ENCODE measurements at places on chromosomes 11 and 22. TPM values are rescaled to one million over a fixed set of nuclear protein-coding genes. Genes with fewer than 3 reads are reported as not detected.

The HBG1 gene
- not detected for total RNA-seq

The UBQLN3 gene
- total RNA-seq = not detected

The C1QTNF4 gene
- total RNA-seq = 1.0 TPM

The ELF5 gene
- total RNA-seq = not detected

The GANAB gene
- 113 TPM for total RNA-seq

The WNT7B gene
- total RNA-seq = not detected

GRCh38 chr11:10410106-10410843 is 44.8 kb upstream of the AMPD3 start:
- no peak overlapping the region for H3K27ac ChIP-seq
- no peaks in the 10 kb centered on the region for H3K36me3 ChIP-seq
- no peak overlapping the region for H3K4me3 ChIP-seq
- H3K4me1 ChIP-seq = peaks cover 17% of the 10 kb centered on the region
- no peaks in the 10 kb centered on the region for H3K27me3 ChIP-seq
- DNase-seq = no peak

DNA sequence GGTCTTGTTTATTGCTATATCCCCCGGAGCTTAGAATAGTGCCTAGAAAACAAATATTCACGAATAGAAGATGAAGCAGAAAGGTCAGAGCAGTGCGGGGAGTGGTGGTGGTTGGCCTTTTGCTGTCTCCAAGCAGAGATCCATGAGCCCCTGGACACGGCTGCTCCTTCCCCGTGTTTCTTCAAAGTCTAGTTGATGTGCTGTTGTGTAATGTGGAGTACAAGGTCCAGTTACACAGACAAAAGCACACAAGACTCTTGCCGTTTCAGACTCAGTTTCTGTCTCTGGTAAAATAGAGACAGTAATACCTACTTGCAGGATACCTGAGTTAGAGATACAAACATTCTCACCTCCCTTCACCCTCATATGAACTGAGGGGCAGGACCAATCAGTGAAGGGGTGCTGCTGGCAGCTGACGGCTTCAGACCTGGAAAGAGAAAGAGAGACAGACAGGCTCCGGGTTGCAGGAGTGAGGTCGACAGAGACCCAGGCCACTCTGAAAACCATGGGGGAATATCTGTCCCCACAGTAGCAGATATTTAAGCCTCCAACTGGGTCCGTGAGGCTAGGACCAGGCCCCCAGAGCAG is 56.2 kb downstream of the RASSF10 start:
- no peaks in the 10 kb centered on the region for H3K27me3 ChIP-seq
- H3K27ac ChIP-seq = no peak overlapping the region
- no peaks in the 10 kb centered on the region for H3K36me3 ChIP-seq
- no peak for DNase-seq
- H3K4me3 ChIP-seq = no peak overlapping the region

- H3K27ac ChIP-seq = no peak overlapping the region
- no peaks in the 10 kb centered on the region for H3K27me3 ChIP-seq
- no peak overlapping the region for H3K4me3 ChIP-seq
Measured at GRCh38 chr11:34443136-34443535, 4.4 kb downstream of the CAT start.

DNA sequence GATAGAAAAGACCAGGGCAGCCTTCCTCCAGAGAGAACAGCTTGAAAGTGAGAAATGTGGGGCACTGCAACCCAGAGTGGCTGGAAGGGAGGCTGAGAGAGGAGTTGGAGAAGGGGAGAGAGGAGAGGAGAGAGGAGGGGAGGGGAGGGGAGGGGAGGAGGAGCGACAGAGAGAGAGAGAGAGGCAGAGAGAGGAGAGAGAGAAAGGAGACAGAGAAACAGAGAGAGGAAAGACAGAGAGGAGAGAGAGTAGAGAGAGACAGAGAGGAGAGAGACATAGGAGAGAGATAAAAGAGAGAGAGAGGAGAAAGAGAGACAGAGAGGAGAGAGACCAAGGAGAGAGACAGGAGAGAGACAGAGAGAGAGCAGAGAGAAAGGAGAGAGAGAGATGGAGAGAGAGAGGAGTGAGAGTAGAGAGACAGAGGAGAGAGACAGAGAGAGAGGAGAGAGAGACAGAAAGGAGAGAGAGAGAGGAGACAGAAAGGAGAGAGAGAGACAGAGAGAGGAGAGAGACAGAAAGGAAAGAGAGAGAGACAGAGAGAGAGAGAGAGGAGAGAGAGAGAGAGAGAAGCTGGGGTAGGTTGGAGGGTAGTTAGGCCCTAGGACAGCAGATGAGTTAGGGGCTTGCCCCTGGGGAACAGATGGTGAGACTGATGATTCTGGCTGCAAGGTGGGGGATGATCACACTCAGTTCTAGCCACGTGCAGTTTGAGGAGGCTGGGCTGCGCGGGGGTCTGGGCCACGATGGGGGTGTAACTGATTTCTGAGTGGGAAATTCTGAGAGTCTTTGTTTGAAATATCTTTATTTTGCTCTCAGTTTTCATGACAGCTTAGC is 8.5 kb upstream of the SCYL1 start:
- no peak overlapping the region for H3K27ac ChIP-seq
- peak; percentile 5 for DNase-seq
- no peaks in the 10 kb centered on the region for H3K36me3 ChIP-seq
- H3K27me3 ChIP-seq = no peaks in the 10 kb centered on the region

- H3K27ac ChIP-seq = no peak overlapping the region
- H3K27me3 ChIP-seq = no peaks in the 10 kb centered on the region
- no peak for DNase-seq
- no peak overlapping the region for H3K4me3 ChIP-seq
Measured at GRCh38 chr22:24706732-24707469, 67.6 kb downstream of the PIWIL3 start.

GRCh38 chr22:43566021-43566420 is 154.2 kb downstream of the MPPED1 start:
- no peak overlapping the region for H3K4me3 ChIP-seq
- no peaks in the 10 kb centered on the region for H3K36me3 ChIP-seq
- no peaks in the 10 kb centered on the region for H3K4me1 ChIP-seq
- DNase-seq = no peak
- no peaks in the 10 kb centered on the region for H3K27me3 ChIP-seq
